Renal cortex interstitium (tissue), 15 donors: ENCODE measurements at places on chromosomes 3 and 15. TPM values are rescaled to one million over a fixed set of nuclear protein-coding genes. Genes with fewer than 3 reads are reported as not detected.

The GORASP1 gene
- polyA plus RNA-seq, result 66.3 TPM

DNA sequence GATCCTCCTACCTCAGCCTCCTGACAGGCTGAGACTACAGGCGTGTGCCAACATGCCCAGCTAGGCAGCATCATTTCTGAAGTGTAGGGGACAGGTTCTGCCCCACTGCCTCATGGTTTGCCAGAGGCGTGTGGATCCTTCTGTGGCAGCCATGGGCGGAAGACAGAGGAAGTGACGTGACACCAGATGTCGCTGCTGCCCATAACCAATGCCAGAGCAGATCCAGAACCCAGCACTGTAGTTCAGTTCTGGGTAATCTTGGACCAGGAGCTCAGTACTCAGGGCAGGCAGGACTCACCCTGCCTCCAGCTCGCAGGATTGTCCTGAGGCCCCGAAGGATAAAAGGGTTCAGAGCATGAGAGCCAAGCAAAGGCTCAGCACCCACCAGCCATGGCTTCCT is 8.2 kb downstream of the RBPMS2 start:
- DNase-seq, result no peak

DNA sequence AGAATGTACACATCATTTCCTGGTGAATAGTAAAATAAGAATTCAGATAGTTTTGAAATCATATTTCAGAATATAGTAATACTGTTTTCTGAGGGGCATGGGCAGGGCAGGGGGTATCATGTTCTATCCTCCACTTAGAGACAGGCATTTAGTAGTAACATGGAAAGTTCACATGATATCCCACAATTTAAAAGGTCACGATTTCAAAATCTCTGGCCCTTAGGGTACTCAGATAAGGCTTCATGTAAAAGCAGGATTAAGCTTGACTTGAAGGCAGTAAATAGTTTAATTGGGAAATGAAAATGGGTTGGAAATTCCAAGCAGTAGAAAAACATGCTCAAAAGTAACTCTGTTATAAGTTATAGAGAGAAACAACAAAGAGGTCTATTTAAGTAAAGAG is 353.2 kb upstream of the AGTR1 start:
- DNase-seq, result no peak

- DNase-seq, result no peak
These were observed 60.2 kb upstream of the FAM174B start for GRCh38 chr15:92715758-92716157.

The SH3GL3 gene
- polyA plus RNA-seq, result 12.9 TPM

DNA sequence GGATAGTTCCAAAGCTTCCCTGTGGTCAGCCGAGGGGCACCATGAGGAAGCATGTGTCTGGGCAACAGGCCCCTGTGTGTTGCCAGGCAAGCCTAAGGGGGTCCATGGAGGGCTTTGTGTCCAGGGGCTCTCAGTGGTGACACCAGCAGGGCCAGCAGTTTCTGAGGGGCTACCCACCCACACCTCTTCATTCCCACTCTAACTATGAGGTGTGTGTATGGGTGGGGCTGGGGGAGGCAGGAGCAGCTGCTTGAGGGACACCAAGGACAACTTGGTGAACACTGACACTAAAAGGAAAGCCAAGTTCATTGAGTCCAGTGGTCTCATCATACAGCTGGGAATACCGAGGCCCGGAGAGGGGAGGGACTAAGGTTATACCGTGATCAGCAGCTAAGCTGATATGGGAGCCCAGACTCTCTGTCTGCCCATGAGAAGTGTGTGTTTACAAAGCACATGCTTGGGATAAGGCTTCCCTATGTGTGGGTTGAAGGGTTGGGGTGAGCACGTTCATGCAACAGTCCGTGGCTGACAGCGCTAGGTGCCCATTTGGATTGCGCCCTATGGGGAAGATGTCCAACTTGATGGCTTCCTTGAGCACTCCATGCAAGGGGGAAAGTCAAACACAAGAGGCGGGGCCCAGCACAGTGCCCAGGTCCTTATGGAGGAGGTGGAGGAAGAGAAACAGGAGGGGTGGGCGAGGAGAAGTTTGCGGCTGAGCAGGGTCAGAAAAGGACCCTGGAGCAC is 34.8 kb upstream of the CHRNB4 start:
- no peak for DNase-seq

DNA sequence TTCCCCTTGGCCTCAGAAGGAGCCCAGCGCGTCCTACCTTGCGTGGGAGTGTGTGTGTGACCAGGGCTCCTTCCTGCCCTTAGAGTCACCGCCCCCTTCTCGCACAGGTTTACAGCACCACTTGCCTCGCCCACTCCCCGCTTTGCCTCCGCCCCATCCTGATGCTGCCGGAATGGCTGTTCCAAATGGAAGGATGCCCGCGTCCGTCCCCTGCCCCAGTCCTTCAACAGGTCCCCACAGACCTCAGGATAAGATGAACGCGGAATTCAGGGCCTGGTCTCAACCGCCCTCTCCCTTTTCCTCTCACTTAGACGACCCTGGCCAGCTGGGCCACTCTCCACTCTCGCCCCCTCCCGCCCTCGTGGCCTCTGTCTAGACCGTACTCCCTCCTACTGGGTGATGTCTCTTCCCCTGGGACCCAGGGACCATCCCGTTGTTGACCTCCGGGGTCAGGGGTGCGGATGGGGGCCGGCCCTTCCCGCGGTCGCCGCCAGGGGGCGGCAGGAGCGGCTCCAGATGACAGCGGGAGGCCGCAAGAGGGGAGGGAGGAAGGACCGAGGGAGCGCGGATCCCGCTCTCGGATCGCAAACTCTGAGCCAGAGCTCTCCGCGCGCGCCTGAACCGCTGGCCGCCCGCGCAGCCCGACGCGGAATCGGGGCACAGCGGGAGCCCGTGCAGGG is at the start of gene THSD4:
Gene THSD4, plus strand, starts transcription at position 585 of the 680 bp plus-strand sequence.
- peak; percentile 65 for DNase-seq
